ENCODE measurements at places on chromosomes 2 and 18. TPM values are rescaled to one million over a fixed set of nuclear protein-coding genes. Genes with fewer than 3 reads are reported as not detected.

Gene ZNF521
- total RNA-seq, result 0.72 TPM

Gene GTF2A1L
- not detected for total RNA-seq

Gene ST8SIA3
- not detected for total RNA-seq

Gene ZRANB3
- total RNA-seq, result 8.3 TPM

Gene NLRC4
- 0.21 TPM for total RNA-seq

Gene PMAIP1
- total RNA-seq, result 45.5 TPM

Gene C2orf78
- total RNA-seq, result not detected

Gene VWA3B
- total RNA-seq, result not detected

Gene ELMOD3
- total RNA-seq, result 7.7 TPM

Gene RIT2
- total RNA-seq, result not detected

Gene FBXO15
- total RNA-seq, result not detected

Gene C2orf72
- 0.24 TPM for total RNA-seq

Data from tracheal epithelial cell (primary cell).